Stimulated activated CD8-positive, alpha-beta memory T cell treated with anti-CD3 and anti-CD28 coated beads, Interleukin-4, amount 100 ng/mL, for 1 hour (primary cell): ENCODE measurements at places on chromosomes 4 and X.

- DNase-seq = no peak
Measured at GRCh38 chr4:174996079-174996478, 77.9 kb downstream of the ADAM29 start.

GRCh38 chr4:66404141-66404540, 733.9 kb upstream of the EPHA5 start:
- DNase-seq = no peak

DNA sequence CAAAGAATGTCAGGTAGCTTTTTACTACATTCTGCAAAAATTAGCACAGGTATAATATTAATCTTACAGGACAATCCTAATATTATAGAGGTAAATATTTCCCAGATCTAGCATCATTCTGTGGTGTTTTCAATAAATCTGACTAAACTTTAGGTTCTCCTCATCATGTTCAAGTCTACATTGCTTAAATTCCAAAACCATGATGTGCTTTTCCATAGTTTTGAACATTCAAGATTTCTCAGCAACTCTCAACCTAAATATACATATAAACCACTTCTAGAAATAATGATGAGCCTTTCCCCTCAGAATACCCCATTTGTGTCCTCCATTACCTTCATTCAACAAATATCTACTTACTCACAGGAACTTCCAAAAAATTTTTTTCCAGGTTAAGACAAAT, 23.1 kb downstream of the EIF4E start:
- DNase-seq = no peak

DNA sequence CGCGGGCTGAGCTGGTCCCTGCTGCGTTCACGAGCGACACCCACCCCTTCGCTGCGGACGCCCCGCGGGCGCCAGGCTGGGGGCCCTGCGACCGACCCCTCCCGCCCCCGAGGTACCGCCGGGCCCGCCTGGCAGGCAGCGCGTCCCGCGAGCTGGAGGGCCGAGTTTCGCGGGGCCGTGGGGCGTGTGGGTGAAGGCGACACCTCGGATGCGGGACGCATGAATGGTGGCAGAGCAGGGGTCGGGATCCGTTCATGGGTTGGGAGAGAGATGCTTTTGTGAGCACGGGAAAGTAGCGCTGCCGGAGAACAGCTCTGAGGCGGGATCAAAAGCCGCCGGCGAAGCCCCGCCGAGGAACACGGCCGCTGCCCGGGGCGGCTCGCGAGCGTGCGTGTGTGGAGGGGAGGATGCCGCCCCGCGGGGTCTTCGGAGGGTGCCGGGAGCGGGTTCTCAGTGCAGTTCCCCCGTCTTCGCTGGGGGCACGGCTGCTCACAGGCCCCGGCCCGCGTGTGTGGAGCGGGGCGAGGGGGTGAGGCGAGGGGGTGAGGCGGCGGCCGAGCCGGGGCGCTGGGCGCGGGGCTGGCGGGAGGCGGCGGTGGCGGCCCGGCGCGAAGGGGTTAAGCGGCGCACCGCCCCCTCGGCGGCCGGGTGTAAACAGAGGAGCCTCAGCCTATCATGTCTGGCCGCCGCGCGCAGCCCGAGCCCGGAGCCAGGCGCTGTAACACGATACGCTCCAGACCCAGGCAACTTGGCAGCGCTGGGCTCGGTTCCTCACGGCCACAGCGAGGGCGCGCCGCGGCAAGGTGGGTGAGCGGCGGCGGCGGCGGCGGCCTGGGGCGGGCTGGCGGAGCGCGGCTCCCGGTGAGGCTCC, 205.3 kb downstream of the TENM3 start:
- no peak for DNase-seq

GRCh38 chrX:47243351-47243750, 10.5 kb downstream of the USP11 start:
- DNase-seq = no peak

- DNase-seq = no peak
Measured at GRCh38 chrX:130072345-130072740, 38.0 kb downstream of the ELF4 start.

DNA sequence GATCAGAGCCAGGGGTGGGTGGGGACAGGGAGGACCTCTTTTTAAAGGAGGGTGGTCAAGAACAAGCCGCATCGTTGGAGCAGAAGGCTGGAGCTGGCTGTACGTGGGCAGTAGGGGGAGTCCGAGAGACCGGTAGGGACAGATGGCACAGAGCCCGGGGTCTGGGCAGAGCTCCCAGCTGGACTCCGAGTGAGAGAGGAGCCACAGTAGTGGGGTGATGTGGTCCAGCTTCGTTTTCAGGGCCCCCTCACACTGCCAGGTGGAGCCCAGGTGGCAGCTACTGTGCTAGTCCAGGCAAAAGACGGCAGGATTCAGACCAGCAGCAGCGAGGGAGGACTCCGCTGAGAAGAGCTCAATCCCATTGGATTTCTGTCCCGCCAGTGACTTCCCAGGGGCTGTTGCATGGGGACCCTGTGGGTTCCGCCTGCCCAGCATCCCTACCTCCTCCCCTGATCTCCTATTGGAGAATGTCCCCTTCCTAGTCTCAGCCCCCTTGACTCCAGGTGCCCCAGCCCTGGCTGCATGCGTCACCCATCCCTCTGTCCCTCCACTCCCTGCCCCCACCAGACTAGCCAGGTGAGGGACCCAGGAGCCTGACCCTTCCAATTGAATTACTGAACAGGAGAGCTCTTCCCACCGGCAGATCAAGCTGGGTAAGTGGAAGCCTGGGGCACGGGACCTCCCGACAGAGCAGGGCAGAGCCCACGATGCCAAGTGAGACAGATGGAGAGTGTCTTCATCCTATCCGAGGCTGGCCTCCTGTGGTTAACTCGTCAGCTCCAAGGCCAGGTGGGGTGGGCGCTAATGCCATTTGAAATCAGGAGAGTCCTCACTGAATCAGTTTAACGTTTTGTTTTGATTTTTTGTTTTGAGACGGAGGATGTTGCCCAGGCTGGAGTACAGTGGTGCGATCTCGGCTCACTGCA, 2.9 kb downstream of the ARHGAP4 start:
- no peak for DNase-seq
